ENCODE measurements at places on chromosomes 1 and 21.

DNA sequence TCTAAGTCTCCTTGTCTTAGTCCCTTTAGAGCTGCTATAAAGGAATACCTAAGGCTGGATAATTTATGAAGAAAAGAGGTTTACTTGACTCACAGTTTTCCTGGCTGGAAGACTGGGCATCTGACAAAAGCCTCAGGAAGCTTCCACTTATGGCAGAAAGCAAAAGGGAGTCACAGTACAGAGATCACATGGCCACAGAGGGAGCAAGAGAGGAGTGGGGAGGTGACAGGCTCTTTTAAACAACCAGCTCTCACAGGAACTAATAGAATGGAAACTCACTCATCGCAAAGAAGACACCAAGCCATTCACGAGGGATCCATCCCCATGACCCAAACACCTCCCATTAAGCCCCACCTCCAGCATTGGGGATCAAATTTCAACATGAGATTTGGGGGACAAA, 68.8 kb downstream of the DDAH1 start:
- no peak for DNase-seq

- DNase-seq = no peak
These were observed 40.2 kb downstream of the NID1 start for GRCh38 chr1:236024641-236025040.

GRCh38 chr1:149963358-149963757, 26.7 kb upstream of the MTMR11 start:
- no peak for DNase-seq

DNA sequence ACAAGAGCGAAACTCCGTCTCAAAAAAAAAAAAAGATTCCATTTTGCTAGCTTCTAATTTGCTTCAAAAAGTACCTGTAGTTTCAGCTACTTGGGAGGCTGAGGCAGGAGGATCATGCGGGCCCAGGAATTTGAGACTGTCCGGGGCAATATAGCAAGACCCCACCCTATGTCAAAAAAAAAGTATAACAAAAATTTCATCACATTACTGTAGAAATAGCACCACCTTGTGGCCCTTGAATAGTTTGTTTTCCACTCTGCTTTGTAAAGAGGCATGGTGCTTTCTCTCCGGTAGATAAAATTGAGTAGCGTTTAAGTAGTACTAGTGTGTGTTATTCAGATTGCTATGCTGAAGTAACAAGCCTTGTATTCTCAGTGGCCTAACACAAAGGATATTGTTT, 18.2 kb upstream of the MSTO1 start:
- peak; percentile 66 for DNase-seq

DNA sequence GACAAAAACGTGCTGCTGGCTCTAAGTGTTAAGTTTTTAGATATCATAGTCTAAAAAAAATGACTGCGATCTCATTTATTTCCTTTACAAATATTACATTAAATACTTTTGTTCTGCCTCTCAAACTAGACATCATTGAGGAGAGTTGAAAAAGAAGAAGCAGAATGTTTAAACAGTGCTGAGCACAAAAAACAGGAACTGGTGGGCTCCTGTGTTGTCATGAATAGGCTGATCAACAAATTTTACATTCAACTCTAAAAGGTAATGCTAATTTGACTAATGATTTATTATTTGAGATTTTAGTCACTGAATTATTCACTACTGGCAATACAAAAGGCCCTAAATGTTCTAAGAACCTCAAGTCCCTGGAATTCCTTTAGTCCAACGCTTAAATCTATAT, 66.1 kb downstream of the GPATCH2 start:
- DNase-seq = no peak

DNA sequence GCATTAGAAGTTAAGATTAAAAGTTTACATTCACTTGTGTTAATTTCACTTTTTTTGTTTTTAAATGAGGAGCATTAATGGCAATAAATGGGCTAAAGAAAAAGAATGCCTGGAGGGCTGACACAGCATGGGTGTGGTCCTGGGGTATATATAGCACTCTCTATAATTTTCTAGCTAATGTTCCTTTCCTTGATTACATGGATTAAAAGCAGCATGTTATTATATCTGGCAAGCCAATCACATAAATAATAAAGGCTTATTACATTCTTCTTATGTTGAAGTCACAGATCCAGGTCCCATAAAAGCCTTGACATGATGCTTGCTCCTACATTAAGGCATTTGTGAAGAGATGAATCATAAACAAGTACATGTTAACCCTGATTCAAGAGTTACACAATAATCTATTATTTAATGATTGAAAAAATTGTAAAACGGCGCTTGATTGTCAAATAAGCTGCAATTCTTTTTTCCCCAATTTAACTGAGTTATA, 91.4 kb downstream of the LYPLAL1 start:
- DNase-seq = no peak

DNA sequence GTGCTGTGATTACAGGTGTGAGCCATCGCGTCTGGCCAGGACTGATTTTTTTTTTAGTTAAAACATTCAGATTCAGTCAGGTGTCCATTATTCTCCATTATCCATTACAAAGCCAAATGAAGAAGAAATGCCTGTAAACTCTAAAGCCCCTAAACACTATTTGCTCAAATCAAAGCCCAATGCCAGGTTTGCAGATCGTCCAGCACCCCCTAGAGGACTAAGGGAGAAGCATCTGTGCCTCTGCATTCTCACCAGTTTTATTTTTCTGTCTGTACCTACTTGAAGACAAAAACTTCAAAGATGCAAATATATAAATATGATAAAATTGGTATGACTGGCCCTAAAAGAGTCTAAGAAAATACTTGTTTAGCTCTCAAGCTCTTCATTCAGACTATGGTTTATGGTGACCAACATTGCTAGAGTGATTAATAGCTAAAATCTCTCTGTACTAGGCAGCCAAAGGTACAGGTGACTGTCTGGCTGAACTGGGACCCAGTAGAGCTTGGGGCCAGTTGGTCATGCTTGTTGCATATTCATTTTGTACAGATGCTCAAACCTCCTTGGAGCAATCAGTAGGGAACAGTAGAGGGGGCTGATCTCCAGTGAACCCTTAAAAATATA, 138.4 kb downstream of the SYT2 start:
- peak; percentile 33 for DNase-seq
